A549 treated with dexamethasone at 1 μM for 4 hours (cell line): ENCODE measurements at places on chromosomes 3 and 15. TPM values are rescaled to one million over a fixed set of nuclear protein-coding genes. Genes with fewer than 3 reads are reported as not detected.

Gene NRG4
- total RNA-seq = 0.25 to 1.1 TPM (median 0.68 TPM) in 5 replicates

Gene PTH1R
- total RNA-seq = 1.0 to 2.3 TPM (median 1.4 TPM) in 5 replicates

Gene ALPK3
- 0.03 to 0.22 TPM (median 0.10 TPM) in 5 replicates for total RNA-seq

Gene GOLGA6L4
- 0.39 to 1.4 TPM (median 1.2 TPM) in 5 replicates for total RNA-seq

Gene SMCO1
- not detected in 5 replicates for total RNA-seq

Gene RYK
- 28.9 to 34.0 TPM (median 29.7 TPM) in 5 replicates for total RNA-seq

Gene SERINC4
- total RNA-seq = 0.06 to 0.15 TPM (median 0.09 TPM) in 5 replicates

Gene TMEM108
- total RNA-seq = 0.09 TPM in 1 of 5 replicates, not detected in the others

Gene OSTN
- total RNA-seq = not detected in 5 replicates

Gene KLF15
- total RNA-seq = 1.0 to 1.7 TPM (median 1.2 TPM) in 5 replicates

Gene FBLN2
- 1.5 to 2.8 TPM (median 2.1 TPM) in 5 replicates for total RNA-seq

Gene LRIG1
- total RNA-seq = 5.5 to 7.1 TPM (median 6.0 TPM) in 5 replicates

Gene CD200
- total RNA-seq = not detected in 5 replicates

Gene NPAP1
- total RNA-seq = not detected in 5 replicates

Gene EFCAB12
- 0.67 to 1.3 TPM (median 1.1 TPM) in 5 replicates for total RNA-seq

Gene PLCH1
- 0.62 to 0.91 TPM (median 0.82 TPM) in 5 replicates for total RNA-seq

Gene ANKUB1
- not detected in 5 replicates for total RNA-seq
